ENCODE measurements at places on chromosomes 7 and 10.
A peak's percentile ranks its signal among the peaks of the same experiment; 100 is the strongest.

GRCh38 chr10:119161680-119162451 is 3.6 kb downstream of the SFXN4 start:
- no peak for ATAC-seq

- no peak for ATAC-seq
Measured at GRCh38 chr10:105062951-105063350, 421.9 kb downstream of the SORCS3 start.

GRCh38 chr10:23886355-23886754 is 322.6 kb upstream of the KIAA1217 start:
- ATAC-seq, result no peak

DNA sequence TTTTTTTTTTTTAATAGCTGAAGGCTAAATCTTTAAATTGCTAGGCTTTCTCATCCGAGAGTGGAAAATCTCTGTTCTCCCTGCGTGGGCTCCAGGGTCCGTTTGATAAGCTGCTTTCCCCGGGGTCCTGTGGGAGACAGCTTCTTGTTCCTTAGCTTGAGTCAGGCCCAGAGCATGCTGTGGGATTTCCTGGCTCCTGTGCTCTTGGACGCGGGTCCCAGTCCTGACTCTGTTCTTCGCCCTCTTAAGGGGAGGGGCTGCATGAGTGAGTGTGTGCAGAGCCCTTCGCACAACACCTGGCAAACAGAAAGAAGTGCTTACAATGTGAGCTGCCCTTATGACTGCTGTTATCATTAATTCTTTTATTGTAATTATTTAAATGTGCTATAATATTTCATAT is 133.5 kb downstream of the TACC2 start:
- ATAC-seq, result no peak

DNA sequence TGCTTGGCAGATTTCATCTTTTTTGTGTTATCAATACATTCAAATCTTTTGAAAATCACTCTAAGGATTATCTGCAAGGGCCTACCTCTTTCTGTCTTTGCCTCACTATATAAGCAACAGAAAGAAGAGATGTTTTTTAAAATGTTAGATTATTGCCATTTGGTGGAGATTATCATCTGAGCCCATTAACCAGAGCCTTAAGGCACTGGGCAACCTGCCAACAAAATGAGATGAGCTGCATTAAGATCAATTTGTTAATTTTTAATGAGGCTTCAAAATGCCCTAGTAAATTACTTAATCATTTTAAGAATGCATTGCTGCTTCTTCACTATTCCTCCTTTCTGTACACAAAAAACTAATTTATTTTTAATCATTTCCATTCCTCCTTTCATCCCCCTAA is 314.1 kb downstream of the SNX13 start:
- ATAC-seq, result no peak

- ATAC-seq, result no peak
Measured at GRCh38 chr7:45697576-45698136, 123.5 kb downstream of the ADCY1 start.

DNA sequence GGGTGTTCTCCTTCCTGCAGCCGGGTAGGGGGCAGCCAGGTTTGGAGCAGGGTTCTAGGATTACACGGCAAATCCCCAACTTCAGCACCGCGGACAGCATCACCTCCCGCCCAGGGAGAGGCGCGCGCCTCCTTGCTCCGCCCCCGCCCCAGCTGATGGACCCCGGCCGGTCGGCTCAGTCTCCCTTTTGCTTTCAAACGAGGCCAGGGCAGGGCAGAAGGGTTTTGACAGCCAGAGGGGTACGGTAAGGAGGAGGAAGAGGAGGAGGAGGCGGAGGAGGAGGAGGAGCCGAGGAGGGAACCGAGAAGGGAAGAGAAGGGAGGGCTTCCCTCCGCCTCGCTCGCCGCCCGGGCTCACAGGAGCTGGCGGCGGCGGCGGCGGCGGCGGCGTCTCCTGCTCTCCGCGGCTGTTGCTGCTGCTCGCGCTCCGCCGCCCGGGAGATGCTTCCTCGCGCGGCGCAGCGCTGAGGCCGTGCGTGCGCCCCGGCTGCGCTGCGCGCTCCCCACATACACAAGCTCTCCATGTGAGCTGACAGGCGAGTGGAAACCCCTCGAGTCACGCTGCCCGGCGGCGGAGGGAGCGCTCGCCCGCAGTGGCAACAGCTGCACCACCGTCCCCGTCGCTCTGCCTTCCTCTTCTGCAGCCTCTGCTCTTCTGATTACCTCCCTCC is 615 bp upstream of the CNTNAP2 start:
- ATAC-seq, result no peak

- no peak for ATAC-seq
Measured at GRCh38 chr7:6306471-6306870, 34.0 kb upstream of the CYTH3 start.

- ATAC-seq, result no peak
Measured at GRCh38 chr7:142301299-142301698, 43.4 kb upstream of the PRSS58 start.

DNA sequence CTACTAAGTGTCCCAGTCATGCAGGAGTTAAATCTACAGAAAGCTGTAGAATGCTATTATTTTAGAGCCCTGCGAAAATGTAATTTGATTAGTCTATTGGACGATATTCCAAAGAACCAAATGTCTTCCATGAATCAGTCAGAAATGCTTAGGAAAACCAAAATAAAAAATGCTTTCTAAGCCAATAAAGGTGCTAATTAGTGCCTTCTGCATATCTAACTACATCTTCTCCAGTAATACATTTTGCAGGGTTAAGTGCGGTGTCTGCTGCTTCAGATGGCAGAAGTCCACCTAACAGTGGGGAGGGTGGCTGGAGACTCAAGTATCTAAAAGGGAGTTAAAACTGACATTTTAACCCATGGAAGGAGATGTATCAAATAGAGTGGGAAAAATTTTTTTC is 50.1 kb downstream of the ITPRID1 start:
- no peak for ATAC-seq

GRCh38 chr7:43572516-43573049 is 10.3 kb upstream of the STK17A start:
- peak; percentile 98 for ATAC-seq

DNA sequence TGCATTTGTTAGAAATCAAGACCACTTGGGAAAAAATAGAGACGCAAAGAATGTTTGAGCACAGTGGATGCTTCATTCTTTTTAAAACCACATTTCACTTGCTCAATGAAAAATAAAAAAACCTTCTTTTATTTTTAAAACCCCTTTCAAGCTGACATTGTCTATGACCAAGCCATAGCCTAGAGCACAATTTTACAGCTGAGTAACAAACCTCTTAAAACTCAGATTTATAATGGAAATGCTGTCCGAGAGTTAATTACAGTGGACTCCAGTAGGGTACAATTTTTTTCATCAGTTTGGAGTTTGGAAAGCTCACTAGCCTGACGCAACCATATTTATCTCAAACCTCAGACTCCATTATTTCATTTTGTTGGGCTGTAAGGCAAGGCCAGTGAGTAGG is 116.3 kb downstream of the RNLS start:
- ATAC-seq, result no peak

- ATAC-seq, result peak; percentile 54
Measured at GRCh38 chr7:131057015-131057793, 270.5 kb upstream of the MKLN1 start.

DNA sequence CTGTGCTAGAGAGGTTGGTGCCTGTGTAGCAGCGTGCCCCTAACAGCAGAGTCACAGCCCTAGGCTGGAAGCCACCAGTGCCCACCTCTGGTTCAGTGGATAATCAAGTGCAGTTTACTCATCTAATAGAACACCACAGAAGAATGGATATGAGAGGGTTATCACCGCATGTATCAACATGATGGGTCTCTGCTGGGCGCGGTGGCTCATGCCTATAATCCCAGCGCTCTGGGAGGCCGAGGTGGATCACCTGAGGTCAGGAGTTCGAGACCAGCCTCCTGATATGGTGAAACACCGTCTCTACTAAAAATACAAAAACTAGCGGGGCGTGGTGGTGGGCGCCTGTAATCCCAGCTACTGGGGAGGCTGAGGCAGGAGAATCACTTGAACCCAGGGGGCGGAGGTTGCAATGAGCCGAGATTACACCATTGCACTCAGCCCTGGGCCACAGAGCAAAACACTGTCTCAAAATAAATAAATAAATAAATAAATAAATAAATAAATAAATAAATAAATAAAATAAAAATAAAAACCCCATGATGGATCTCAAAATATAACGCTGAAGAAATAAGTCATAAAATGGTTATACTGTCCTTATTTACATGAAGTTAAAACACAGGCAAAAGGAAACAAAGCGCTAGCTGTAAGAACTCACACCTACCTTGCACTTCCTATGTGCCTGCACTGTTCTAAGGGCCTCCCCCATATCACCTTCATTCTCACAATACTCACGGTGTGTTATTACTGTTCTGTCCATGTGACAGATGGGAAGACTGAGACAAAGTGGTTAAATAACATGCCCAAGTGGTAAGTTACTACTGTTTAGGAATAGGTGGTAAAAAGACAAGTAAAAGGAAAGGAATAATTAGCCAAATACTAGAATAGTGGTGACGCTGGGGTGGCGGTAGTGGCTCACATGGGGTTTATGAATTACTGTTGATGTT is 70.9 kb downstream of the AMZ1 start:
- peak; percentile 25 for ATAC-seq

- ATAC-seq, result no peak
Measured at GRCh38 chr10:102814453-102814871, 22.8 kb downstream of the CYP17A1 start.

- peak; percentile 77 for ATAC-seq
Measured at GRCh38 chr7:76020031-76020714, 25.8 kb upstream of the TMEM120A start.

GRCh38 chr10:8913720-8914119 is 859.2 kb downstream of the GATA3 start:
- no peak for ATAC-seq

DNA sequence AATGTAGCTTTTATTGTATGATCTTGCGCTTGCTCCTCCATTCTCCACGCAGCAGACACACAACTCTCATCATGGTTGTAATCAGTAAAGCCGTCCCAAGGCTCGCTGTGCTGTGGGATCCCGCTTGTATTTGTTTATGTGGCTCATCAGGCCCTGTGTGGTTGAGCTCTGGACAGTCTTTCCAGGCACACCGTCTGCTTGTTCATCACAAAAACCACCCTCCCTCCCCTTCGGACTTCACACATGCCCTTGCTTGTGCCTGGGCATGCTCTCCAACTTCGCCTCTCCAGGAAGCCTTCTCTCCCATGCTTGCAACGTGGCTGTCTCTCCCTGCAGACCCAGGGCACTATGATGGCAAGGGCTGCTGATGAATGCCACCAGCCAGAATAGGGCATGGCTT is 62.4 kb downstream of the HK1 start:
- no peak for ATAC-seq

GRCh38 chr10:6795541-6795940 is 215.5 kb upstream of the PRKCQ start:
- no peak for ATAC-seq

GRCh38 chr10:102140913-102141540 is 8.2 kb downstream of the PPRC1 start:
- ATAC-seq, result no peak

GRCh38 chr10:72276421-72277339 is 3.0 kb downstream of the DDIT4 start:
- peak; percentile 27 for ATAC-seq

All from activated T-helper 17 cell treated with anti-CD3 and anti-CD28 coated beads, Interleukin-2, amount 50 U/mL, for 72 hours (primary cell).